Kidney glomerular epithelial cell (primary cell): ENCODE measurements at places on chromosomes 1 and 21.

DNA sequence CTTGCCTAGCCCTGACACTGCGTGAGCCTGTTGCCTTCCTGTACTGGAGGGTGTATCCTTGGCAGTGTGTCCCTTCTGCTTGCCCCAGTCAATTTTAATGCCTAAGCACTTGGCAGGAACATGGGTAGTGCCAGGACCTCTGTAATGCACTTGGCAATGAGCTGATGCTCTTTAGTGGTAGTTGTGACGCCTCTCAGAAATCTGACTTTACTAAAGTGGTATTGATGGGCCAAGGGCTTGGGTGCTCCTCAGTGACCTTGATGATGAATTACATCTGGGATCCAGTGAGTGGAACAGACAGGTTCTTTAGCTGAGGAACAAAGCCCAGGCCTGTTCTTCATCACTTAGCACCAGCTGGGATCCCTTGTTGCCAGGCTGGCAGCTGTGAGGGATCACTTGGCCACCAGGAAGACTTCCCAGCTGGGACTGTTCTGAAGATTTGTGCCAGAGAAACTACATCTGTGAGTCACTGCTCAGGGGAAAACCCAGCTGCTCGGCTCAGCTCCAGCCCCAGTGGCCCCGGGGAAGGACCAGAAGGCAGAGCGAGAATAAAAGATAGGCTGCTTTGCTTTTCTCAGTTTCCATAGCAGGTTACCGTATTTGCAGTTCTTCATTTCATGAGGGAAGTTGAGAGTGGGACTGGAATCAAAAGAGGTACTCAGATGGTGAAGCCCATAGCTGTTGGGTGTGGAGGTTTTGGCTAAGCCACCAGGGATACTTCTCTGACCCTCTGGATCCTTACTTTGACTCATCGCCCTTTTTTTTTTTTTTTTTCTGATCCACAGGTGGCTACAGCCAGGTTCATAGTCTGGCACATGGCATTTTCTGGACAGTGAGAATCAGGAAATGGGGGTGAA, 28.5 kb upstream of the KCNA2 start:
- DNase-seq, result peak; percentile 23

DNA sequence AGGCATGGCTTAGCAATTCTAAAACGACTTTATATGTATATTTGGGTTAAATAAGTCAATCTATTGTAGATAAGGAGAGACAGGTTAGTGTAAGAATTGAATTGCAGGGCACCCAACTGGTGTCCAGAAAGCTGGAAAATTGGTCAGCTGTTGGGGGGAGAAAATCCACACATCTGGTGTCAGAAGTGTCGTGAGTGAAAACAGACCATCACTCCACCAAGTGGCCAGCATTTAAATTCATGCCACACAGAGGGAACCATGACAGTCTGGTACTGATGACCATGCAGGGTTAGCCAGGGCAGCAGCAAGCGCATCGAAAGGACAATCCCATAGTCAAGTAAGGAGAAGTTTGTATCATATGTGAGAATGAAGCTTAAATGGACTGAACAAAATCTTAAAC, 11.7 kb downstream of the LAX1 start:
- DNase-seq, result no peak

- no peak for DNase-seq
Observed at GRCh38 chr1:156160000-156160742, 6.8 kb downstream of the SEMA4A start.

- DNase-seq, result peak; percentile 28
Observed at GRCh38 chr21:27291006-27291405, 324.1 kb upstream of the ADAMTS5 start.

GRCh38 chr1:51750218-51750617, 128.3 kb downstream of the NRDC start:
- DNase-seq, result no peak

DNA sequence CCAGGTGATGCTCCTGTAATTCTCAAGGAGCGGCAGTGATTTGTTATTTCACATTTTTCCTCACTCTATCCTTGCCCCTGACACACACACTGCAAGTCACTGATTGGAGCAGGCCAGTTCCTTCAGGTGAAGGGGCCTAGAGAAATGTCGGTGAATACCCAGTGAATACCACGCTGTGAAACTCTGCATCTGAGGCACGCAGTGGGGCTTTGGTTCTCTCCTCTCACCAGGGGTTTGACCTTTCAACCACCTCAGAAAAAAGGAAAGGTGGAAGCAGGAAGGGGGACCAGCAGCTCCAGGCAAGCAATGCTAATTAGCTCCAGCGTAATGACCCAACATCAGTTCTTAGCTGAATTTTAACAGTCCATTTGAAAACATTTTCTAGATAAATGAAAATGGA, 532 bp upstream of the FAM177B start:
- no peak for DNase-seq

- DNase-seq, result no peak
Observed at GRCh38 chr1:15410223-15410883, 665 bp downstream of the EFHD2 start.

DNA sequence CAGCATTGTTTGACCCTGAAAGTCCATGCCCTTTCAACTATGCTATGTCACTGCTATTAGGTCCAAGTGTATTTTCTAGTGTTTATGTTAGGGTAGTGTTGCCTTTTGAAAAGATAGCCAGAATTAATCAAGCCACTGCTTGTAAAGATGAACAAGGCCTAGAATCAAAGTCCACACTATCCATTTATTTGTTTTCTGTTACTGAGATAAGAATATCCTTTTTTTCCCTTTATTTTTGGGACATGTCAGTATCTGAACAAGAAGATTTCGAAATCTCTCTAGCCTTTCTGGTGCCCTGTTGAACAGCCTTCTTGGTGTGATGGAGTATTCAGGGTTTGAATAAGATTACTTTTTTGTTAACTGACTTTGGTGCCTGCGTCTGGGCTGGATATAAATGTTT, 16.7 kb downstream of the UBAP2L start:
- no peak for DNase-seq

DNA sequence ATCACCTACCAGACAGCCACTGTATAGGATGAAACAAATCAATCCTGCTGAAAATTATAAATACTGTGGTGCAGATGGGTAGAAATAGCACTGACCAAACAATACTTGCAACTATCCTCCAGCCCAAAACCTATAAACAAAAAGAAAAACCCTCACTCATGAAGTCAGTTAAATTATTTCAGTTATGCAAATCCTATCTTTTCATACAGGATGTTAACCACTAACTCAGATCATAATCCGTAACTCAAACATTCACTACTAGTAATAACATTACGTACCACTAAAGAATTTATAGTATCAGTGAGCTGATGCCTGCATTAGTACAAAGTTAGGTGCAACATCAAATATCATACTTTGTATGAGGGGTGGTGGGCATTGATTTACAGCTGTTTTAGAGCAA, 2.6 kb downstream of the NDC1 start:
- peak; percentile 3 for DNase-seq

GRCh38 chr1:107404756-107405155, 263.9 kb downstream of the NTNG1 start:
- DNase-seq, result no peak

DNA sequence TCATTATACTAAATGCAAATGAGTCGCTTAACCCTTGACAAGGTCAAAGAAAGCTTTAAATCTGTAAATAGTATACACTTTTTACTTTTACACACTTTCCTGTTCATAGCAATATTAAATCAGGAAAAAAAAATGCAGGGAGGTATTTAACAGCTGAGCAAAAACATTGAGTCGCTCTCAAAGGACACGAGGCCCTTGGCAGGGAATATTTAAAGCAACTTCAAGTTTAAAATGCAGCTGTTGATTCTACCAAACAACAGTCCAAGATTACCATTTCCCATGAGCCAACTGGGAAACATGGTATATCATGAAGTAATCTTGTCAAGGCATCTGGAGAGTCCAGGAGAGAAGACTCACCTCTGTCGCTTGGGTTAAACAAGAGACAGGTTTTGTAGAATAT, 62.7 kb downstream of the CAPN2 start:
- DNase-seq, result no peak

GRCh38 chr1:19469004-19469403, 16.3 kb downstream of the CAPZB start:
- DNase-seq, result no peak
